ENCODE measurements at places on chromosomes 1 and 21.

DNA sequence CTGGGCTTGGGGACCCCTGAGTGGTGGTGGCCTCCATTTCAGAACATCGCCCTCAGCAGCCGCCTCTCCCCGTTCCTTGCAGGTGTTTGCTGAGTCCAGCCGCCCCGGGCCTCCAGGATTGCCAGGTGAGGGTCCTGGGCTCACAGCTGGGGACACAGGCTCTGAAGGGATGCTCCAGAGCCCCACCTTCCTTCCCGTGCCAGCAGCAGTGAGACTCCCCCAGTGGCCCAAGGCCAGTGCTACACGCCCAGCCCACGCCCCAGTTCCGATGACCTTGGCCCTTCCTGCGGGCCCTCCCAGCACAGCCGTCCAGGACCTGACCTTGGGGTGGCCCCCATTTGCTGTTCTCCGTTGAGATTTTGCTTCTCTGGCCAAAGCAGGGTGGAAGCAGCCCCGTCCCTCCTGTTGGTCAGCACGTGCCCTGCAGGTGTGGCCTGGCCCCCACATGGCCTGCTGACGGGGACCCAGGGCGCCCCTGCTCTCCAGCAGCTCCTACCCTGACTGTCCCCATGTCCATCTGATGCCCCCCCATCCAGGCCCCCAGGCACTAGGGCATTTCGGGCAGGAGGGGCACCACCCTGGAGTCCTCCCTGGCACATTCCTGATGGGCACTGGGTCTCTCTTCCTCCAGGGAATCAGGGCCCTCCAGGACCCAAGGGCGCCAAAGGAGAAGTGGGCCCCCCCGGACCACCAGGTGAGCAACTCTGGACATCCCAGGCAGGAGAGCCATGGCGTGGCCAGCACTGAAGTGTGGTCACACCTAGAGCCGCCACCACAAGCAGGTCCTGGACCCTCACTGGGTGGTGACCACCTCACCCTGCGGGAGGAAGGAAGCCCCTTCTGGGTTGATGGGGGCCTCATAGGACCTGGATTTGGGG is 45.0 kb downstream of the SLC19A1 start:
- no peak for DNase-seq

GRCh38 chr1:236890152-236891056 is 95.3 kb downstream of the MTR start:
- DNase-seq = no peak

GRCh38 chr1:11342621-11343032 is 69.6 kb downstream of the UBIAD1 start:
- no peak for DNase-seq

DNA sequence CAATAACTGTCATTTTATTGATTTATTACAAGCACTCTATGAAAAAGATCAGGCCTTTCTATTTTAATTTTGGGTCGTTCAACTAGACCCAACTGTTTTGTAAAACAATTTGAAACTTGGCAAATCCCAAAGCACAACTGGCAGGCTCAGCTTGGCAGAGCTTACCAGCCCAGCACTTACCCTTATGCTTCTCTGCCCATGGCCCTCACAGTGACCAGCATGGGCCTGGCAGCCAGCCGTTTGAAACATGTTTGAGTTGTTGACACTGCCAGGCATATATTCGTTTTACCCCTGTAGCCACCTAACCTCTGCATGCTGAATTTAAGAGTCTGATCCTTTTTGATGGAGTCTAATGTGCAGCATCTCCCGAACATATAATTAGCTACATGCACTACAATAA is 796.7 kb upstream of the ADGRL2 start:
- no peak for DNase-seq

- DNase-seq = no peak
Observed at GRCh38 chr1:18921516-18922251, 19.3 kb upstream of the ALDH4A1 start.
